Renal cortex interstitium (tissue), 15 donors: ENCODE measurements at places on chromosomes 3 and 15. TPM values are rescaled to one million over a fixed set of nuclear protein-coding genes. Genes with fewer than 3 reads are reported as not detected.

- no peak for DNase-seq
These were observed 43.1 kb upstream of the TIPARP start for GRCh38 chr3:156631323-156631722.

DNA sequence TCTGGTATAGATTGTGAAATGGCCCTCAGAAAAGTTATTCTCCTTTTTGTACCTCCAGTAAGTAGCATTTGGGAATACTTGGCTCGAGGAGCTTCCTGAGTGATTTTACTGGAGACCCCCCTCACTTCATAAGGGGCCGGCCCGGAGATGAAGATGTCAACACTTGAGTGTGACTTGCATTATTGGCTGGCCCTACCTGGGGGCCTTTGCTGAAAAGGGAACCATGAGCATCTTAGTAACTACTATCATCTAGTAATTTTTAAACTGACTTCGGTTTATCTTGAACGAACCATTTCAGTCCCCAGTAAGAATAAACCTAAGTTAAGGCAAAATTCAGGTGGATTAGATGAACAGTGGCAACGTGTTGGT lies 1.3 kb downstream of the FAIM start:
- DNase-seq = peak; percentile 4

DNA sequence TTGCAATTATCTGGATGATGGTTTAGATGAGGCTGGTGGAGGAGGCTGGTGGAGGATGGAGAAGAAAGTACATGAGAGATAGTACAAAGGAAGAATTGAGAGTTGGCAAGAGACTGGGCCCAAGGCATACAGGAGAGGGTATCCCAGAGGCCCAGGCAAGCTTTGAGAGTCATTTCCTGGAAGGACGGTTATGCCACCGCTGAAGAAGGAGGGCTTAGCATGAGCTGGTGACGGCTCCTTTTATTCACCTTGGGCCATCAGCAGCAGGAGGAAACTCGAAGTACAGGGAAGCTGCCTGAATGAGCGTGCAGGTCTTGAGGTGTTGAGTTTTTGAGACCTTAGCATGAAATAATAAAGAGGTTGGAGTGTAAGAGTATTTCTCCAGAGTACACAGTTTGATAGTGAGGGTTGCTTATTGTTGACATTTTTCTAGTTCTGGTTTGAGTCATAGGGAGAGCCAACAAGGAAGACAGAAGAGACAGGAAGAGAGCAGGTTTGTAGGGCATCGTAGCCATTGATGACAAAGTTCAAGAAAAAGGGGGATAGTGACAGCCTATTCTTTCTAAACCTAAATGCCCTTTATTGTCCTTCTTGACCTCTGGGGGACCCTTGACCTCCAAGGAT lies 13.8 kb downstream of the THSD4 start:
- no peak for DNase-seq

- no peak for DNase-seq
These were observed 74.6 kb upstream of the SNRPA1 start for GRCh38 chr15:101369676-101370075.

- peak; percentile 35 for DNase-seq
These were observed 20.6 kb downstream of the MYH15 start for GRCh38 chr3:108489776-108490175.

DNA sequence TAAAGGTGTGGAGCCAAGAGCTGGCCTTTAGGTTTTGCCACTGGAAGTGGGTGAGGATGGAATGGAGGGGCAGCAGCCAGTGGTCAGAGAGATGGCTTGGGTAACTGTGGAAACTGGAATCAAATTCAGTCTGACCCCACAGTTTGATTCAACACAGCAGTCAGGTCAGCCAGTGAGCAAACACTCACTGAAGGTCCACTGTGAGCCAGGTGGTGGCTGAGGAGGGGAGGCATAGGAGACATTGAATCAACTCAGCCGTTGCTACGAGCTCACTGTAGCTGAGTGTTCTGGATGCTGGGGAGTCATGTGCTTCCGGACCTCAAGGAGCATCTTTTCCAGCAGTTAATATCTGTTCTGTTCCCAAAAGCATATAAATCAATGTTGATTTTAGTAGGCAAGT lies 37.5 kb downstream of the LPP start:
- no peak for DNase-seq

GRCh38 chr3:127483005-127483641 lies 107.4 kb downstream of the TPRA1 start:
- no peak for DNase-seq

DNA sequence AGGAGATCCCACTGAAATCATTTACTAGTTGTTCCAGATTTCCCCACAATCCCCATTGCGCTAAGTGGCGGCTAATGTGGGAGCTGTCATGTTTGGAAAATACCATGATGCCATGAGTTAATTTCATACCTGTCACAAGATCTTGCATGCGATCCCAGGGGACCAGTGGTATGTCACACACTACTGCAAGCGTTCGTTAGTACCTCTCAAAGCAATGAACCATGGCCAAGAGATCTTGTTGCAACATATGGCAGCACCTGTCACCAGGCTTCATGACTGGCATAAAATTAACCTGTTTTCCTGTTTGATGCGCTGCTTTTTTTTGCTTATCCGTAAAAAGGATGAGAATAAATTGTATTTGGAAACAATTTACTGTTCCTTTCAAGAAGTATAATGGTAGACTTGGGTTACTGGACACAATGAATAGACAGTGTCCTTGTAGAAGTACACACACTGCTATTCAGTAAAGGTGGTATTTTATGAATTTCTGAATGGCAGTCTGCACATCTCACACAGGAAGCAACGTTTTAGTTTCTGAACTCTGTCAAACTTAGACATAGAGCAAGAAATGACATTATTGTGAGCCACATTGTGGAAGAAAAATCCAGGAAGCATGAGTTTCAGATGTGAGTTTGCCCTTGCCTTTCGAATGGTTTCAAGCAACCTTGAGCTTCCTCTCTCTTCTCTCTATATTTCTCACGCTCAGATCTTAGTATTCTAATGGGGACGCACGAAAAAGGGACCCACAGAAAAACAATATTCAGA lies 81.9 kb downstream of the CHL1 start:
- no peak for DNase-seq

DNA sequence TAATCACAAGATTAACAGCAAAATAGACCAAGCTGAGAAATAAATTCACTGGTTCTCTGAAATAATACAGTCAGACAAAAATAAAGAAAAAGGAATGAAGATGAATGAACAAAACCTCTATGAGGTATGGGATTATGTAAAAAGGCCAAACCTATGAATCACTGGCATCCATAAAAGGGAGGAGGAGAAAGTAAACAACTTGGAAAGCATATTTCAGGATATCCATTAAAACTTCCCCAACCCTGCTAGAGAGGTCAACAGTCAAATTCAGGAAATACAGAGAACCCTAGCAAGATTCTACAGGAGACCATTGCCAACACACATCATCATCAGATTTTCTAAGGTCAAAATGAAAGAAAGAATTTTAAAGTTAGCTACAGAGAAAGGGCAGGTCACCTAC lies 649.7 kb upstream of the CBLB start:
- no peak for DNase-seq

DNA sequence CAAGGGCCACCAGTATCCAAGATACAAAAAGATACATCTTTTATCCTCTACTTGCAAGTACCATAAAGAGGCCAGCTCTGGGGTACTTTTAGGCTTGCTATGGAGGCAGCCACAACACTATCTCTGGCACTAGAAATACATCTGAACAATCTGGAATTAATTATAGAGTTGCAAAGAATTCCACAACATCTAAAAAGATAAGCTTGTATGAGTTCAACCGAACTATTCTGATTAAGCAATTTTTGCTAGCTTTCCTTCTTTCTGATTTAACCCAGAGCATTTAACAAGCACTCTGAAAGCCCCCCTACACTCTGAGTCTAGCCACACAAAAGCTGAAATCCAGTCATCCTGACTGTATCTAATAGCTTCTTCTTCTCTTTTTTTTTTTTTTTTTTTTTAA lies 95.4 kb downstream of the FRMD5 start:
- no peak for DNase-seq

DNA sequence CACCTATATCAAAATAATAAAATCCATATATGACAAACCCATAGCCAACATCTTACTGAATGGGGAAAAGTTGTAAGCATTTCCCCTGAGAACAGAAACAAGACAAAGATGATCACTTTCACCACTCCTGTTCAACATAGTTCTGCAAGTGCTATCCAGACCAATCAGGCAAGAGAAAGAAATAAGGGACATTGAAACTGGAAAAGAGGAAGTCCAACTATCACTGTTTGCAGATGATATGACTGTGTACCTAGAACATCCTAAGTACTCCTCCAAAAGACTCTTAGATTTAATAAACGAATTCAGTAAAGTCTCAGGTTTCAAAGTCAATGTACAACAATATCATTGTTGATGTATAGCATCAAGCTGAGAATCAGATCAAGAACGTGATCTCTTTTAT lies 35.6 kb upstream of the FGF7 start:
- no peak for DNase-seq

GRCh38 chr15:98668566-98669308 lies 20.4 kb downstream of the IGF1R start:
- no peak for DNase-seq

DNA sequence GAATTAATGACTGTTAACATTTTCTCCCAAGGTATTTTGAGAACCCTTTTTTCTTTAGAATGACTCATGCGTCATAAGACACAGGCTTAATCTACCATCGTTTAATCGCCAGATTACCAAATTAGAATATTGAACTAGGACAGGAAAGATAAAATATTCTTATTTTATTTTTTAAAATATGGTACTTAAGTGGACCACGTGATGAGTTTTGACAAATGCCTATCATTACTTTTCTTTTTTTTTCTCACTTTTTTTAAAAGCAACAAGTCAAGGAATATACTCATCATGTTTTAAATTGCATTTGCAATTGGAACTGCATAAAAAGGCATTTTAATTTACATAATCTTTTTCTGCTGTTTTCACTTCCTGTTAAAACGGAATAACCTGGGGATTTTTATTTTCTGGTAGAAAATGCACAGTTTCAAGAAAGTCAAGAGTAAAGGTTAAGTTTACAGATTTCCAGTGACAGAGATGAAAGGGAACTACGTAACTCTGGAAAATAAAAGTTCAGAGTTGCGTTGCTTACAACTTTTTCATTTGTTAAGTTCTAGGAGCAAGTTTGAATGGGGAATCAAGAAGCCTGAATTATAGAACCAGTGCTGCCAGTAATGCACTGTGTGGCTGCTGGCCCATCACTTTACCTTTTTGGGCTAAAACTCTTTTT lies 23.6 kb downstream of the SIAH2 start:
- no peak for DNase-seq

DNA sequence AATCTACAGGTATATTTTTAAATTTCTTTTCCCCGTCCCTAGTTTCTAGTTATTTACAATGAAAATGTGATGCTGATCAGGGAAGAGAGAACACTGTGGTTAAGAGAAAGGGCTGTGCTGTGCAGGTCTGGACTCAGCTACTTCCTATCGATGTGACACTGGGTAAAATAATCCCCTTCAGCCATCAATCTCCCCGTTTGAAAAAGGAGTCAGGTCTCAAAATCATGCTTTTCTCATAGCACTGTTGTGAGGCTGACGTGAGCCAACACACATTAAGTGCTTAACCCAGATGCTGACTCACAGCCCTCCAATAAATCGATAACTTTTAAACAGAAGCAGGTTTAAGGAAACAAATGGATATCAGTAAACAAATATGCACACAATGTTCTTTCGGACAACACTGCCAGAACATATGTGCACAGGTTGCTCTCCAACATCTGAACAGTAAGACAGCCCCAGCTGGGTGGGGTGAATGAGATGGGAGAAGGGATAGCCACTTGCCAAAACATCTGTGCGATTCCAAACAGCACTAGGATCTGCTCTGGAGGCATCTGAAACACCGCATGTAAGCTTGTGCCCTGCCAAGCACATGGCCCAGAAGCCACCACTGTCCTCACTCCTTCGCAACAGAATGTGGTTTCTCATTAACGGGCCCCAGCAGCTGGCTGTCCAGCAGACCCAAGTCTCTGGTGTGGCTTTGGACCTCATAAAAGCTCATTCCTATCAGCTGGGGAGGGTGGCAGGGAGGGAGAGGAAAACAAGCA lies 143.2 kb upstream of the PRICKLE2 start:
- no peak for DNase-seq

- no peak for DNase-seq
These were observed 249.9 kb downstream of the CACNA2D3 start for GRCh38 chr3:54372232-54372631.

- no peak for DNase-seq
These were observed 10.8 kb downstream of the GLYCTK start for GRCh38 chr3:52298149-52299098.

GRCh38 chr3:163927521-163927920 lies 1150.8 kb downstream of the SI start:
- no peak for DNase-seq

DNA sequence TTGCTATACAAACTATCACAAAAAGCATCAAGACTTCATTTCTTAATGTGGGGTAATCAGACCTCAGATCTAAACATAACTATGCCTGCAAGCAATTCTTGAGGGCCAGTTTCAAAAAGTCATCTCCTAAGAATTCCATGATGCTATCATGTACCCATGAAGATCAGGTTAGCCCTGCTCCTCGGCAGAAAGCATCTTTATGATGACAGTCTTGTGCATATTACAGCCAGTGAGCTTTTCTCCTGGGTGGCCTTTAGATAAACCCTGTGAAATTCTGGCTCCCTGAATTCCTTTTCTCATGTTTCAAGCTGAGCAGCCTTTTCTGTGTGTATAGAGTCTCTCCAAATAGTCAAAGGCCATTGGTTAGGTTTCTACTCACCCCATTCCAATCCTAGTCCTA lies 201.9 kb upstream of the MCTP2 start:
- DNase-seq = no peak

GRCh38 chr3:18238746-18239331 lies 186.3 kb downstream of the SATB1 start:
- no peak for DNase-seq

DNA sequence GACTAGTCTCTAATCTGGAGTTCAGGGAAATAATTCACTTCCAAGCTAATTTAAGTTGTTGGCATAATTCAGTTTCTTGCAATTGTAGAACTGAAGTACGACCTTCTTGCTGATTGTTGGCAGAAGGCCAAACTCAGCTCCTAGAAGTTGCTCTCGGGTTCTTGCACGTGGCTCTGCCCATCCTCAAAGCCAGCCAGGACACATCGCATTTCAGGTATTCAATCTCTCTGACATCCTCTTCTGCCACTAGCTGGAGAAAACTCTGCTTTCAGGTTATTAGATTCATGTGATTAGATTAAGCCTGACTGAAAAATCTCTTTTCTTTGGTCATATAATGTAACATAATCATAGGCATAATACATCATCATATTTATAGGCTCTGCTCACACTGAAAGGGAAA lies 362.0 kb downstream of the ZPLD1 start:
- no peak for DNase-seq

MAPKAPK3 gene
- polyA plus RNA-seq = 54.5 TPM

ZCWPW2 gene
- polyA plus RNA-seq = 2.2 TPM

ACAN gene
- 4.1 TPM for polyA plus RNA-seq

NOX5 gene
- polyA plus RNA-seq = 1.3 TPM

ACSBG1 gene
- 1.1 TPM for polyA plus RNA-seq

ZNF860 gene
- polyA plus RNA-seq = 2.7 TPM

LMCD1 gene
- polyA plus RNA-seq = 27.0 TPM

PPM1L gene
- polyA plus RNA-seq = 6.9 TPM

USP4 gene
- polyA plus RNA-seq = 77.5 TPM

GHSR gene
- not detected for polyA plus RNA-seq

UBE3A gene
- polyA plus RNA-seq = 96.9 TPM

ACP3 gene
- 58.6 TPM for polyA plus RNA-seq

QTRT2 gene
- 28.9 TPM for polyA plus RNA-seq

ISLR gene
- polyA plus RNA-seq = 77.4 TPM

SYNM gene
- 2.2 TPM for polyA plus RNA-seq
